ENCODE measurements at places on chromosomes 11 and 22.

- DNase-seq: no peak
Observed at GRCh38 chr22:45507798-45508197, 5.1 kb downstream of the FBLN1 start.

- peak; percentile 66 for DNase-seq
Observed at GRCh38 chr11:33735271-33736147, 714 bp downstream of the CD59 start.

GRCh38 chr11:117704395-117705100 lies 92.5 kb downstream of the DSCAML1 start:
- DNase-seq: peak; percentile 37

DNA sequence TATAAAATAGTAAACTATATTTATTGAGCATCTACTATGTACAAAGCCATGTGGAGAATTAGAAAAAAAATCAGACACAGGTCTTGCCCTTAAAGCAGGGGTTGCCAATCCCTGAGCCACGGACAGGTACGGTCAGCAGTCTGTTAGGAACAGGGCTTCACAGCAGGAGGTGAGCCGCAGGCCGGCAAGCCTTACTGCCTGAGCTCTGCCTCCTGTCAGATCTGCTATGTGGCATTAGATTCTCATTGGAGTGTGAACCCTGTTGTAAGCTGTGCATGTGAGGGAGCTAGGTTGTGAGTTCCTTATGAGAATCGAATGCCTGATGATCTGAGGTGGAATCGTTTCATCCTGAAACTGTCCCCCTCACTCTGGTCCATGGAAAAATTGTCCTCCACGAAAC lies 2.1 kb upstream of the RAG2 start:
- DNase-seq: no peak

- peak; percentile 14 for DNase-seq
Observed at GRCh38 chr11:71446942-71447688, 1.1 kb downstream of the DHCR7 start.

- DNase-seq: no peak
Observed at GRCh38 chr11:134761386-134761785, 349.3 kb upstream of the B3GAT1 start.

DNA sequence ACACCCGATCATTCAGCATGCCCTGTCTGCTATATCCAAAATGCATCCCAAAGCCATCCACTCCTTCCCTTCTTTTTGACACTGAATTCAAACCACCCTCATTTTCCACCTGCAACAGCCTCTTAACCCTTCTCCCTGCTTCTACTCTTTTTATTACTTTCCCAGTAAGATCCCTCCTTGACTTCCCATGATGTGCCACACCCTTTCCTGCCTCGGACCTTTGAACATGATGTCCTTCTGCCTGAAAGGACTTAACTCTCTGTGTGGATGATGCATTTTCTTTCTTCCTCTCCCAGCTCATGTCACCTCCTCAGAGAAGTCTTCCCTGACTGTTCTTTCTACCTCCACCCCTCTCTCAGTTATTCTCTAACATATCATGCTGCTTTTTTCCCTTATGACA lies 36.5 kb downstream of the HTR3A start:
- DNase-seq: no peak

DNA sequence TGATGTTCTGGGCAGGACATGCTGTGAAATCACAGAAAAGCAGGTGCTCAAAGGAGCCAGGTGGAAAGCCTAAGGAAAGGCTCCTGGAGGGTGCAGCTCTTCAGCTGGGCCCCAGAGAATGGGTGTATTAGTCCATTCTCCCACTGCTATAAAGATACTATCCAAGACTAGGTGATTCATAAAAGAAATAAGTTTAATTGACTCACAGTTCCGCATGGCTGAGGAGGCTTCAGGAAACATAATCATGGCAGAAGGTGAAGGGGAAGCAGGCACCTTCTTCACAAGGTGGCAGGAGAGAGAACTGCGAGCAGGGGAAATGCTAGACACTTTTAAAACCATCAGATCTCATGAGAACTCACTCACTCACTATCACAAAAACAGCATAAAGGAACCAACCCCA lies 43.1 kb upstream of the DEUP1 start:
- no peak for DNase-seq

DNA sequence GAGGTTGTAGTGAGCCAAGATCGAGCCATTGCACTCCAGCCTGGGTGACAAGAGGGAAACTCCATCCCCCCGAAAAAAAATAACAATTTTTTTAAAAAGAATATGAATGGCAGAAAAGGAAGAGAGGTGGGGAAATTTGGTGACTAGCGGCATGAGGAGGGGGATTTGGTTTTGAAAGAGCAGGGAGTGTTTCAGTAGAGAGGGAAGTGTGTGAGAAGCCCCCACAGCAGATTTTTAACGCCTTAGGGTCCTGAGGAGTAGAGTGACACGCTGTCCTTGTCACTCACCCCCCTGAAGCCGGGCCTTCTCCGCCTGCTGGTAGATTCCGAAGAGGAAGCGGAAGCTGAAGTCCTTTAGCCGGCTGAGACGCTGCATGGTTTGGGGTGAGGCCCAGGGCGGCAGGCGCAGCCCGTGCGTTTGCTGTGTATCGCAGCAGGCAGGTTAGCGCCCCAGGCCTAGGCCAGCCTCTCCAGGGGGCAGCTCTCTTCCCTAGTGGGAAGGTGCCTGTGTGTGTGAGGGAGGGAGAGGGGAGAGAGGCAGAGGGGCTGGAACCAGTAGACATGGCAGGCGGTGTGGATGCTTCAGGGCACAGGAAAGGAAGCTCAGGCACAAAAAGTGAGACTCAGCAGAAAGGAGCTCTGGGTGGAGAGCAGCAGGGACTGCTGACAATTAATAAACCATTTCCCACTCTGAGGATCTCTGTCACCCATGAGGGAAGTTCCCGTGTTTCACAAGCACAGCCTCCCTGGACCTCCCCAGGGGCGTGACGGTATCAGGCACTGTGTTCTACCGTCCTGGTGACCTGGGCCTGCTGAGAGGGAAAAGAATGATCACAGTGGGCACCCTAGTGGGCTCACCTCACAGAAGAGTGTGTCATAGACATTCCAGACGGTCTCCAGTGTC lies 3.9 kb downstream of the ACP2 start:
- no peak for DNase-seq

GRCh38 chr22:19837915-19838314 lies 16.8 kb downstream of the GNB1L start:
- no peak for DNase-seq

DNA sequence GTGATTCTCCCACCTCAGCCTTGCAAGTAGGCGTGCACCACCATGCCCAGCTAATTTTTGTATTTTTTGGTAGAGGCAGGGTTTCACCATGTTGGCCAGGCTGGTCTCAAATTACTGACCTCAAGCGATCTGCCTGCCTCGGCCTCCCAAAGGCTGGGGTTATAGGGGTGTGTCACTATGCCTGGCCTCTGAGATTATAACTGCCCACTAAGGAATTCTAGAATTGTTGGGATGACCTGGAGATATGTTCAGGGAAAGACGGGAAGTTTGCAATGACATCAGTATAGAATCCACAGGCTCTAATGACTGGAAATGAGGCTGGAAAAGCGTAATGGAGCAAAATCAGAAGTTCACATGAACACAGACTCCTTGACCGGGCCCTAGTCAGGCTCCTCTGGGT lies 62.2 kb downstream of the CLMP start:
- DNase-seq: no peak

- DNase-seq: no peak
Observed at GRCh38 chr11:131495423-131495822, 125.0 kb downstream of the NTM start.

- no peak for DNase-seq
Observed at GRCh38 chr11:28104425-28104824, 3.5 kb downstream of the KIF18A start.

DNA sequence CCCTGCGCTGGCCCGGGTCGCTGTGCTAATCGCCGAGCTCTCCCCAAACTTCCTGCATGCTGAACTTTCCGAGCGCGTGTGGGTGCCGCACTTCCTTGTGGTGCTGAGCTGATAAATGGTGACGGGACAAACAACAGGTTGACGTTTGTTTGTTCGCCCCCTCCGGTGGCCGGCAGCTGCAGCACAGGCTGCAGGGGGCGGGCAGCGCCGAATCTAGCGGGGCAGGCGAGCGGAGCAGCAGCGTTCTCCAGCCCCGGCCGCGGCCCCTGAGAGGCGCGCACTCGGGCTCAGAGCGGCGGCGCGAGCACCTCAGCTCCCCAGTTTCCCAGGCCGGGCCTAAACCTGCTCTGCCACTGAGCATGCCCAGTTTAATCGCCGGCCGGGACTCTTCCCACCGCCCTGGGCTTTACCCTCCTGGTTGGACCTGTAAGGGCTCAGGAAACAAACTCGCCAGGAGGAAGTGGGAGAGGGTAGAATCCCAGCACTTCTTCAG lies at the start of gene PDGFD:
TSS of gene PDGFD (minus strand) at position 120 of the 493 bp plus-strand sequence.
- peak; percentile 87 for DNase-seq

DNA sequence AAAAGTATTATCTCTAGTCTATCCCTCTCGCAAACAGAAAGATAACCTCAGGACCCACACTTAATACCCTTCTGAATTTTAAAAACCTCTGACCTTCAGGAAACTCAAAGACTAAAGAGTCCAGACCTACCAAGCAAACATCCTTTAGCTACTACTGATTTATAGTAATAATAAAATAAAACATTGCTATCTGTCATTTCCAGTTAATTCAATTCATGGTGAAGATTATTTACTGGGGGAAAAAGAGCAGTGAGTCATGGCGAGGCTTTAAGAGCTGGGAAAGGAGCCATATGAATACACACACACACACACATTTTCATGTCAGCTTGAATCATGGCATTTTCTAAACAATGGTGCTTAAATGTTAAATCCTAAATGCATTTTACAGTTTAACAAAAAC lies 87.1 kb downstream of the FAM76B start:
- peak; percentile 55 for DNase-seq

DNA sequence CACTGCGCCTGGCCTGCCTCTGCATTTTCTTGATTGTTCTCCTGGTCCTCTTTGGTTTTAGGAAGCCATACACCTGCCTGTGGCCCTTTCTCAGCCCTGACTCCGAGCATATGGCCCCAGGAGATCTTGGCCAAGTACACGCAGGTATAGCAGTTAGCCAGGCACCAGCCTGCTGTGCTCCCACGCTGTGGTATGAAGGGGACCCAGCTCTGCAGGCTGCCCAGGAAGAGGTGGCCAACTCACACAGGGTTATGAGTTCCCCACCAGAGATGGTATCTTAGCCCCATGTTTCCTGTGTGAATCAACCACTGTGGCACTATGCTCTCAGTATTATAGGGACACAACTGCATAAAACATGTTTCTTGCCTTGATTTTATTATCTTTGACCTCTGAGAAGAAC lies 31.1 kb downstream of the SGSM3 start:
- no peak for DNase-seq

- DNase-seq: peak; percentile 77
Observed at GRCh38 chr11:83723999-83724398, 437.8 kb upstream of the CCDC90B start.

- DNase-seq: peak; percentile 53
Observed at GRCh38 chr22:50269970-50270665, at the start of gene MAPK11. MAPK11 (minus strand) TSS chr22:50270380; CDS start chr22:50270292, 88 bp downstream.

GRCh38 chr22:30492144-30492543 lies 13.4 kb downstream of the SEC14L4 start:
- no peak for DNase-seq

DNA sequence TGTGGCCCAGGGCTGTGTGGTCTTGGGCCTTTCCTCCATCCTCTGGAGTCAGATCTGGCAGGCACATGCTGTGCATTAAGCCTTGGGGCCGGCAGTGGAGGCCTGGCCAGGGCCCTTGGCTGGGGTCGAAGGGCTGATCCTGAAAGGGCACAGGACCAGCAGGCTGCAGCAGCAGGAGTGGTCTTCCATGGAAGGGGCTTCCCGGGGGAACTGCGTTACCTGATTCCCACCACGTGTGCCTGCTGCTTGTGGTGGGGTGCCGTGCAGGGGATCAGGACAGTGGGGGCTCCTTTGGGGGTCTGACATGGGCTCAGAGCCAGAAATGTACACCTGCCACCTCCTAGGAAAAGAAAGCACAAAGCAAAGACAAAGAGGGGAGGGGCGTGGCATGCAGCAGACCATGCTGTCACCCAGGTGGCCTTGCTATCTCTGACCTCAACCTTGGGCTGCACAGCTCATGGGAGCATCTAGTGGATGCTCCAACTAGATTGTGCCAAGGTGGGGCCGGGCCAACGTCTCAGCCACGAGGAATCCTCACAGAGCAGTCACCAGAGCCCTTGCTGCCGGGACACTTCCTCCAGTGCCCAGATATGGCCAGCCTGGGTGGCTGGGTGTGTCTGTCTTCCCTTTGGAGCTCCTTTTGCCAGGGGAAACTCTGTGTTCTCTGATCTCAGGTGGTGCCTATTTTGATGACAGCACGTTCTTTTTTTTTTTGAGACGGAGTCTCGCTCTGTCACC lies 17.9 kb upstream of the YPEL1 start:
- DNase-seq: no peak

- DNase-seq: no peak
Observed at GRCh38 chr11:61121192-61121831, 19.0 kb downstream of the CD5 start.

DNA sequence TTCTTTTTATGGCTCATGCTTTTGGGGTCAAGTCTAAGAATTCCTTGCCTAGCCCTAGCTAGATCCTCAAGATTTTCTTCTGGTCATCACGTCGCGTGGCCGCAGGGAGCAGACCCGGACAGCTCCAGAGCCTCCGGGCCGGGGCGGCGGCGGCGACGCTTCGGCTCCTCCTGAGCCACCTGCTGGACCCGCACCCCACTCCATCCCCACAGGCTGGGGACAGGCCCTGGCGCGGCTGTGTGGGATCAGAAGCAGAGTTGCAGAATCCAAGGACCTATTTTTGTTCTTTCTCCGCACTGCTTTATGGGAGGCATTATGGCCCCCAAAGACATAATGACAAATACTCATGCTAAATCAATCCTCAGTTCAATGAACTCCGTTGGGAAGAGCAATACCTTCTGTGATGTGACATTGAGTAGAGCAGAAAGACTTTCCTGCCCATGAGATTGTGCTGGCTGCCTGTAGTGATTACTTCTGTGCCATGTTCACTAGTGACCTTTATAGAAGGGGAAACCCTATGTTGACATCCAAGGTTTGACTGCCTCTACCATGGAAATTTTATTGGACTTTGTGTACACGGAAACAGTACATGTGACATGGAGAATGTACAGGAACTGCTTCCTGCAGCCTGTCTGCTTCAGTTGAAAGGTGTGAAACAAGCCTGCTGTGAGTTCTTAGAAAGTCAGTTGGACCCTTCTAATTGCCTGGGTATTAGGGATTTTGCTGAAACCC lies 12.4 kb upstream of the SCARF2 start:
- DNase-seq: no peak

- DNase-seq: no peak
Observed at GRCh38 chr11:32893093-32893342, 407 bp downstream of the QSER1 start.

- DNase-seq: no peak
Observed at GRCh38 chr11:41457216-41458014, 2.0 kb downstream of the LRRC4C start.

DNA sequence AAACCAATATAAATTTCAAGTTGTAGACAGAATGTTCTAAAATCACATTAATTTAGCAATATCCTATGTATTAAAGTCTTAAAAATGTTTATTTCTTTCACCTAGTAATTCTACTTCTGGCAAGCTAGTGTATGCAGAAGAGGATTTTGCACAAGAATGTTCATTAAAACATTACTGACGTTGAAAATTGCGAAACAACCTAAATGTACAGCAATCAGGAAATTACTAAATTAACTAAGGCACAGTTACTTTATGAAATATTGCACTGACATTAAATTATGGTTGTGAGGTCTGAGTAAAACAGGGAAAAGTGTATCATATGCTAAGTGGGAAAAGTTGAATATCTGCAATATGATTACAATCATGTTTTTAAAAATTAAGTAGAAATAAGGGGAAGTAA lies 4.1 kb downstream of the SLC36A4 start:
- no peak for DNase-seq

GRCh38 chr22:29397791-29398190 lies 9.4 kb upstream of the AP1B1 start:
- no peak for DNase-seq

GRCh38 chr11:120858740-120859139 lies 165.2 kb upstream of the TBCEL start:
- no peak for DNase-seq
